ENCODE measurements at places on chromosomes 16 and 17.

- DNase-seq = no peak
Observed at GRCh38 chr17:50352693-50353599, 7.0 kb downstream of the XYLT2 start.

DNA sequence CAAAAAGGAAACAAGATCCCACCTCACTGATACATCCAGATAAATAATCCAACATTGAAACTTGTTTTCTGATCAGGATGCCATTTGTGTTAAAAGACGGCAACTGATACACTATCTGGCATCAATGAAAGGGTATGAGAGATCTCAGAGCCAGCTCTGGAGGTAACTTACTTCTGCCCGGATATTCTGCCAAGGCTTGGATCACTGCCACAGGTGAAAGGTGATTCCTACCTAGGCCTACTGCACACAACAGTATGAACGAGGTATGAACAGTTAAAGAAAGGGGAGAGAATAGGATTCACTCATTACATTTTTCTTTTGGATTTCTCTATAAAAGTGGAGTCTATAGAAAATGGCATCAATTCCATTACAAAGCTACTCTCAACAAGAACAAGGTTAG, 136.1 kb downstream of the HS3ST3A1 start:
- DNase-seq = no peak

DNA sequence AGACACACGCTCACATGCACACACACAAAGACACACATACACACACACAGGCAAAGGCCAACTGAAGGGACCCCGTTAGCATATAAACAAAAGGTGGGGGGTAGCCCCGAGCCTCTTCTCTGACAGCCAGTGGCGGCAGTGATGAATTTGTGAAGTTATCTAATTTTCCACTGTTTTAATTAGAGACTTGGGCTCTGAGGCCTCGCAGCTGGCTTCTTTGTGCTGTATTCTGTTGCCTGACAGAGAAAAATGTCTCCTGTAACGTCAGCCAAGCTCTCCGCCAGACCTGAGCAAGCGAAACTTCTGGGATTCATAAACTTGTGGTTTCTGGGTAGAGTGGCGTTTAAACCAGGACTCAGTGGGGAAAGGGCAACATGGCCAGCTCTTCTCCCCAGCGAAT, 113.9 kb upstream of the FOXF1 start:
- DNase-seq = no peak

- no peak for DNase-seq
Observed at GRCh38 chr17:74227271-74228080, 14.1 kb downstream of the TTYH2 start.

GRCh38 chr16:81514568-81515258, 70.1 kb downstream of the CMIP start:
- DNase-seq = no peak

GRCh38 chr17:61410141-61411010, 10.7 kb downstream of the TBX2 start:
- peak; percentile 80 for DNase-seq

DNA sequence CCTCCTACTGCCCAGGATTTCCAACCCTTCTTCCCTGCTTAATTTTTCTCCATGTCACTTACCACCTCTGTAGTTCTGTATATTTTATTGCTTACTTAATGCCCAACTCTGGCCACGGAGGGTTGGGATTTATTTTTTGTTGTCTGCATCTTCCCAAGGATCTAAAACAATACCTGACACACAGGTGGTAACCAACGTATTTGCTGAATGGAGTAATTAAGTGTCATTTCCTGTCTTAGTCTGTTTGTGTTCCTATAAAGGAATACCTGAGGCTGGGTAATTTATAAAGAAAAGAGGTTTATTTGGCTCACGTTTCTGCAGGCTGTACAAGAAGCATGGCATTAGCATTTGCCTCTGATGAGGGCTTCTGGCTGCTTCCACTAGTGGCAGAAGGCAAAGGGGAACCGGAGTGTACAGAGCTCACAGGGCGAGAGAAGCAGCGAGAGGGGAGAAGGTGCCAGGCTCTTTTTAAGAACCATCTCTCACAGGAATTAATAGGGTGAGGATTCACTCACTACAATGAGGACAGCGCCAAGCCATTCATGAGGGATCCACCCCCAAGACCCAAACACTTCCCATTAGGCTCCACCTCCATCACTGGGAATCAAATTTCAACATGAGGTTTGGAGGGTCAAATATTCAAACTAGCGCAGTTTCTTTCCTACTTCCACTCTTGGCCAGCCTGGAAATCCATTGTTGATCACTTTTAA, 44.8 kb downstream of the ERN1 start:
- DNase-seq = no peak

DNA sequence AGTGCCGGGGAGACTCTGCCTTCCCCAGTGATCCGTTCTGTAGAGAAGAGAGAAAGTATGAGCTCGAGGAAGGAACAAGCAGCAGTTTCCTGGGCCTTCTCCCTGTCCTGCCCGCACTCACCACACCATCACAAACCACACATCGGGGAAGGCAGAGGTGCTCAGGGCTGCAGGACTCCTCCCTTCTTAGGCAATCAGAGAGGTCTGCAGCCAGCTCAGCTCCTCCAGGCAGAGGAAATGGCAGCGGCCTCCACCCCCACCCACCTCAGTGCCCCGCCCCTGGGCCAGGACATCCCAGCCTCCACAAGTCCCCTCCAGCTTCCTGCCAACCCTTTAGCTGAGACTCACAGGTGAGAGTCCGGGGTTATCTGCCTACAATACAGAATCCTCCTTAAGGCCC, 2.0 kb downstream of the ZNF319 start:
- peak; percentile 33 for DNase-seq

DNA sequence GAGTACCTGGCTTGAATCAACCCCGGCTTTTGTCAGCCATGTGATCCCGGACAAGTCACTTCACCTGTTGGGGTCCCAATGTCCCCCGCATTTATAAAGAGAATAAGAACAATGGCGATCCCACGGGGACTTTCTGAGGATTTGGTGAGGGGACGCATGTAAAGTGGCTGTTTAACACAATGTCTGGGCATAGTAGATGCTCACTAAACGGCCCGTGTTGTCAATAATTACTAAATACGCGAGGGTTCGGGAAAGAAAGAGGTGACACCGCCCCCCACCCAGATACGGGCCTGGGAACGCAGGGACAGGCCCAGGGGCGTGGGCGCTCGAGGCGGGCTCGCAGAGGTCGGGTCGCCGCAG, 1.8 kb downstream of the SYNGR3 start:
- no peak for DNase-seq

GRCh38 chr17:51508048-51508447, 247.7 kb downstream of the UTP18 start:
- no peak for DNase-seq

DNA sequence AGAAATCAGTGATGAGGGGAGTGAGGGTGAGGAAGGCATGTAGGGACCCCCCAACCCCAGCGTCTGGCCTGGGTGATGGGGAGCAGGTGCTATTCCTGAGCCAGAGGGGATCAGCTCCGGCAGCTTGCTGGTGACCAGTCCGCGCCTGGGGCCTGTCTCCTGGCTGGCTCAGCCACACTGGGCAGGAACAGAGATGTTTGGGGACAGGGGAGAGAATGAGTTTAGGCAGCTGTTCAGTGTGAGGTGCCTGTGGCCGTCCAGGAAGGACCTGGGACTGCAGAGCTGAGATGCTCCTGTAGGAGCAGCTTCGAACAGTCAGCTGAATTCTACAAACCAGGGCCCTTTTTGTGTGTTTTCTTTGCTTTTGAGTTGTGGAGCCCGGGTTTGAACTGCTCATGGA, 23.2 kb upstream of the SPNS2 start:
- DNase-seq = no peak

DNA sequence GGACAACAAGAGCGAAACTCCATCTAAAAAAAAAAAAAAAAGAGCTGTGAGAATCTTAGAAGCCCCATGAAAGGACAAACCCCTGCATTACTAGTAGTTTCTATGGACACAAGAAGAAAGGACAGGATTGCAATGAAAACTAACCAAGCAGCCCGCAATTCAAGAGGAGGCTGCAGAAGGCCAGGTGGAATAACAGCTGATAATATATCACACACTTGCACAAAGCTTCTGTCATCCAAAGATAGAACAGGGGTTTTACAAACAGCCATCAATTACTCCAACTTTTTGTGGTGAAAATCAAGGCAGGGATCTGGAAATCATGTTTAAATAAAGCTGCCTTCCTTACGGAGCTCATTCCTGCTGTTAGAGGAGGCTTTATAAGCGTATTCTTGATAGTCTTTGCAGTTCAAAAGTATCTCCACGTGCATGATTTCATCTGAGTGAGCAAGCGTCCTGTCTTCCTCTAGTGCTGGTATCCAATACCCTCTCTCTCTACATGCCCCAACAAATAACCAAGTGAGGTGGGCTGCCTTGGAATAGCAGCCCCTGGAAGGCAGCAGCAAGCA, 23.1 kb upstream of the TMEM94 start:
- no peak for DNase-seq
